ENCODE measurements at places on chromosomes 4 and X. TPM values are rescaled to one million over a fixed set of nuclear protein-coding genes. Genes with fewer than 3 reads are reported as not detected.

Gene TCEAL7
- total RNA-seq, result 7.6 TPM

Gene MMRN1
- total RNA-seq, result not detected

Gene ARMCX2
- total RNA-seq, result 45.7 TPM

Gene MID1
- total RNA-seq, result 7.6 TPM

Gene ERVMER34-1
- total RNA-seq, result 4.8 TPM

Gene S100G
- not detected for total RNA-seq

Gene TRIM60
- total RNA-seq, result not detected

Gene CT45A8
- total RNA-seq, result not detected

Gene ZFX
- total RNA-seq, result 14.8 TPM

Gene TASL
- total RNA-seq, result not detected

Gene CCDC120
- 6.6 TPM for total RNA-seq
